HS-27A (cell line): ENCODE measurements at places on chromosomes 7 and 10.

- DNase-seq: no peak
These were observed 74.4 kb downstream of the RAB11FIP2 start for GRCh38 chr10:117972168-117972837.

- DNase-seq: no peak
These were observed 143.9 kb upstream of the LSM8 start for GRCh38 chr7:118039963-118040489.

- DNase-seq: no peak
These were observed 193.0 kb upstream of the PITRM1 start for GRCh38 chr10:3365630-3366029.

DNA sequence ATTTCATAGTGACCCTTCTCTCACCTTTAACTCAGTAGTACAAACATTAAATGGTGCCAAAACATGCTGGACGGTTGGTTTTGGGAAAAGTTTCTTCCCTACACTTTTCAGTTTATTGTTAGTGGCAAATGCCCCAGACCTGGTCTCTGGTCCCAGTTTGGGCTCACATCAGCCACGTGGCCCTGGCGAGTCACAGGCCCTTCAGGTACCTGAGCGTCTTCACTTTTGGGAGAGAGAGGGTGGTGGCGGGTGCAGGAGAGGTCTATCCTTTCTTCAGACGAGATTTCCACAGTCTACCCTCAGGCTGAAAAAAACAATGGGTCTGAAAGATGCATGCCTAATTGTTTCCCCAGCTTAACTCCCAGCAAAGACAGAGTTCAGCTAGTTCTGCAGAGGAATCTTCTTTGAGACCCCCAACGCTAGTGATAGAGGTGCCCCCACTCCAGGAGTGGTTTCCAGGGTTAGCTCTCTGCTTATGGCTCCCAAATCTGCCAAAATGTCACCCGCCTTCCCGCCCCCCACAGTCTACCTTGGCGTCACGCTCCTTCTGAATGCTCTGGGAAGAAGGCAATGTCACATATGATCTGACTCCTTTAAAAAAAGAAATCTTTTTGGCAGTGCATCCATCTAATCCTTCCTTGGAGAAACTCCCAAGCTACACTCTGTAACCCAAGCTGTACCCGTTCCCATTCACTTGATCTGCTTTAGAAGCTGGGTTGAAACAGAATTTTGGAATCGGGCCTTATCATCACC is 384.8 kb upstream of the FOXK1 start:
- DNase-seq: no peak

DNA sequence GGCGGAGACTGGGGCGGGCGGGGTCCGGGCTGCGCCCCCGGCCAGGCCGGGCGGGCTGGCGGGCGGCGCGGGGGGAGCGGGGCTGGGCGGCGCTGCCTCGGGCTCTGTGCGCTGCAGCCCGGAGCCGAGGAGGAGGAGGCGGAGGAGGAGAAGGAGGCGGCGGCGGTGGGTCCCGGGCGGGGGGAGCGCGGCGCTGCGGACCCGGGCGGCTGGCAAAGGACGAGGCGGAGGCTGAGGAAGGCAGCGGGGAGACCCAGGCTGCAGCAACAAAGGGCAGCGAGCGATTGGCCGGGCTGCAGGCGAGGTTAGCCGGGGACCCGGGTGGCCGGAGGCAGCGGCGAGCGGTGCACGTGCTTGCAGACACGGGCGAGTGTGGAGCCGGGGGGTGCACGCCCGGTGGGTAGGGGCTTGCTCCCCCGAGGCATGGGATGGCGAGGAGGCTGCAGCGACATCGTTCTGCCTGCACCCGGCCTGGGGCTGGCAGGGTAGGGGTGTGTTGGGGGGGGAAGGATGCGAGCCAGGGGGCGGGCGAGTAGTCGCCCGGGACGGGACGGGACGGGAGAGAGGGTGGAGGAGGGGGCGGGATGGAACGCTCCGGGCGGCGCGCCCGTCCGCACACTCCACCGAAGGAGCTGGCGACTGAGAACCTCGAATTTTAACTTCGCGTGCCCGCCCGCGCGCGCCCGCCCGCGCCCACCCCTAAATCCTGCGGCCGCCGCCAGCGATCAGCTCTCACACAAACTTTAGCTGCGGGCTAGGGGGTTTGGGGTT is 844 bp upstream of the KAT6B start:
- DNase-seq: no peak

GRCh38 chr10:3502673-3503072 is 282.3 kb downstream of the KLF6 start:
- no peak for DNase-seq

DNA sequence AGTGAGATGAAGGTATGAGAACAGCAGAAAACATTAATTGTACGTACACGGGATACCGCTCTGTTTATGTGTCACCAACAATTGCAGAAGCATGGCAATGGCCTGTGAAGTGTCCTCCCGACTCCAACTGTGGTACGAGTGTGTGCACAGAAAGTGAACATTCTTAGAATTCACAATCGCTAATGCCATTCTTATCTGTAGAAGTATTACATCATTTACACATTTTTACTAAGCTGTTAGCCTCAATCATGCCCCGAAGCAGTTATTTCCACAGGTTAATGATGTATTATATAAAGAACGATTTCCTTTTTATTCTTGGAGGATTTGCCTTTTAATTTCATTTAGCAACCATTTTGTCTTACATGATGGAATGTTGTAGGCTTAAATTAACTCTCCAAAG is 103.4 kb downstream of the EVX1 start:
- DNase-seq: no peak

DNA sequence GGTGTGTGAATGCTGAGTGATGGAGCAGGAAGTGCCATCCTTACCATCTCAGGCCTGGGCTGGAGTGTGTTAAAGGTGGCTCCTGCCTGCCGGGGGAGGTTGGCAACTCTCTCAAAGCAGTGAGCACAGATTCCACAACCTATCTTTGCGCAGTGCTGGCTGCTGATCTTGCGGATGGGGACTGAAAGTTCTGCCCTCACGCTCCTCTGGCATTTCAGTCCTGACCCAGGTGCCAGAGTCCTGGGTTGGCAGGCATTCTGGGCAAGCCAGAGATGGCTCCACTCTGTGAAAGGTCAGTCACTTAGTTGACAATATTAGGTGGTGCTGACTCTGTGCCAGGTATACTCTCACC is 315.5 kb downstream of the RPS24 start:
- no peak for DNase-seq

DNA sequence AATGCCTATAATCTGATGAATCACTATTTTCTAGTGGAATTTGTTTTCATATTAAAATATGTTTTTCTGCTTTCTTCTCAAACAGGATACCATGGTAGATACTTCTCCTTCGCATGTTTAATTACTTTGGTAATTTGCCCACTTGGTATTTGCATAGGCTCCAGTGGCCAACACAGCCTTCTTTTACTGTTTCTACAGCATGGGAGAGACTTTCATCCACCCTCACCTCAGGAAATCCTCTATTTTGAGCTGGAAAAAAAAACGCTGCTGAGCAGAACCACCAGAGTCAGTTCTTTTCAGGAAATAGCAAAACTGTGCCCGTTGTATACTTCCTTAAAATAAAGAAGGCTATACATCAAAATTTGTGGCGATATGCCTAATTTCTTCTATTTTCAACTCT is 213.3 kb downstream of the MDFIC start:
- no peak for DNase-seq

DNA sequence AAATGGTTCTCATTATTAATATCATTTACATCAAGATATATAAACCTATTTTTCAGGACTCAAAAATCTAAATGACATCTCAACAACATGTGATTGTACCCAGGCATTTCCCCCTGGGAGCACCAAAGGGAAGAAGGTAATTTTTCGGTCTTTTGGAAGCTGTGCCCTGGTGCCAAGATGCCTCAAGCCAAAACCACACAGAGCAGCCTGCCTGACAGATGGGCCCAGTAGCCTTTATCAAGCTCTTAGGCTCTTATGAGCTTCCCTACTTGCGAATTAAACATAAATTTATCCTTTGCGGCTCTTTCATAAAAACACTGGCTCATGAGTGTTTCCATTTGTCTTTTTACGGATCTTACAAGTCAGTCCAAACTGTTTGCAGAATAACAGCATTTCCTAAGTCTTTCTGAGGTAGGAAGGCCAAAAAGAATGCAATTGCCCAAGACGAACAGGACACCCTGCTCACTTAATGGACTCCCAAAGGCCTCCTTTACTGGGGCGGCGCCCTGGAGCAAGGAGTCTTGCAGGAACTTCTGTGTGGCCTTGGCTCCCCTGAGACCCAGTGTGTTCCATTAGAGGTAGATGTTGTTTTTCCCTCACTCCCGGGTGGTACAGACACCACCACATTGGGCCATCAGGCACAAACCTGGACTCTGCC is 4.1 kb upstream of the RASSF4 start:
- no peak for DNase-seq
